ENCODE measurements at places on chromosomes 5 and 9.

- DNase-seq, result no peak
Observed at GRCh38 chr9:74006935-74007334, 490.2 kb upstream of the RORB start.

- DNase-seq, result no peak
Observed at GRCh38 chr5:8844206-8844605, 701.7 kb downstream of the SEMA5A start.

GRCh38 chr5:82205005-82205404 lies 73.1 kb downstream of the RPS23 start:
- no peak for DNase-seq

- no peak for DNase-seq
Observed at GRCh38 chr9:95667789-95668188, 151.0 kb upstream of the PTCH1 start.

- no peak for DNase-seq
Observed at GRCh38 chr5:150108711-150109514, 22.6 kb upstream of the CSF1R start.

DNA sequence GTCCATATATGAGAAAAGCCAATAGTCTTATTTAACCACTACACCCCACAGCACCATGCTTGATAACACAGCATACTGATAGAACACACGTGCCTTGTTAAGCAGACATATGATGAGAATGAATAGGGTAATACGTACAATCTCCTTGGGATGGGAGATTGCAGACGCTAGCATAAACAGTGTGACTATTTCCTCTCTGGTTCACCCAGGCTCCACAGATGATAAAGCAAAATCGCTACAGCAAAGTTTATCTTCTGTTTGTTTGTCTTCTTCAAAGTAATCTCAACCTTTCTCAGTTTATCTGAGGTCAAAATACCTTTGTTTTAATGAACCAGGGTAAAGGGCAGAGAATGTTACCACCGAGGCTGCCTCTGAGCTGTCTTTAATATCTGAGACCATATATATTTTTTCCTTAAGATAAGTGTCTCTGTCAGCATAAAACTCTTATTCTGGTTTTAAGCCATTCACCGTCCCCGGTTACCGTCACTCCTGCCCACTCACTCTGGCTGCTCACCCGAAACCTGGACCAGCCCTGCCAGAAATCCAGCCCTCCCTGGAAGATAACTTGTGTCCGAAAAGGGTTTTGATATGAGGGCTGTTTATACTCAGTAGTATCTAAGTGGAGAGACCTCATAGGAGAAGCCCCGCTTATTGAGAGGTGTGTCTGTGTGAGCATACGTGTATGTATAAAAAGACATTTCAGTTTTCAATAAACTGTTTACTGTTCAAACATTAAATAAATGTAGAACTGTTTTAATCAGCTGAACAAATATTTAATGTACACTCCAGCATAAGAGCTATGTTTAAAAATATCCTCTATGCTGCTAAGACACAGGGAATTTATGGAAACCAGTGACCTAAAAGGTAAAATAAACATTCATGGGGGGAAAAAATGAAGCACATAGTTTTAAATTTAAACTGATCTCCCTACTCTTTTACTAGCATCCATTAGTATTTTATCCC lies 465.4 kb downstream of the RASEF start:
- no peak for DNase-seq

All from CD4-positive, alpha-beta T cell treated with Interferon alpha-2 for 1 hour (primary cell).